ENCODE measurements at places on chromosomes 2 and 18.

DNA sequence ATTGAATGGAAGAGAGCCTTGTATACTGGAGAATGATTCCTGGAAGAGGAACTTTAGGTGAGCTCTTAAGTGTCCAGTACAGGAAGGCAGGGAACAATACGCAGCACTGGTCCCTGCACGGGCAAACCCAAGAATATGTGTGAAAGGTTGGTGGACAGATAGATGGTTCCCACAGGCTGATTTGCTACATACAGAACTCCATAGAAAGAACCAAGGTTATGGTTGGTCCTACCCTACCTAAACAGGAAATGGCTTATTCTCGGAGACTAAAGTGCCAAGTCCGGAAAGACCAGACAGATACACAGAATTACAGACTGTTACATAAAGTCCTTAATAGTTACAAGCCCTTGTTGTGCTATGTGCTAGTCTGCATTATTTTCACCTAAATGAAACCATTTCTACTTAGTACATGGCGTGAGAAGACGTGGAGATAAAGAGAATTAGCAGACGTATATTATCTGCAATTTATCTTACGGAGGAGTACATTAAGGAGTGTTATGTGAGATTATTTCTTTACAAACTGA, 1.2 kb downstream of the REV1 start:
- DNase-seq = peak; percentile 62

GRCh38 chr2:6854416-6854815, 11.3 kb downstream of the CMPK2 start:
- DNase-seq = no peak

DNA sequence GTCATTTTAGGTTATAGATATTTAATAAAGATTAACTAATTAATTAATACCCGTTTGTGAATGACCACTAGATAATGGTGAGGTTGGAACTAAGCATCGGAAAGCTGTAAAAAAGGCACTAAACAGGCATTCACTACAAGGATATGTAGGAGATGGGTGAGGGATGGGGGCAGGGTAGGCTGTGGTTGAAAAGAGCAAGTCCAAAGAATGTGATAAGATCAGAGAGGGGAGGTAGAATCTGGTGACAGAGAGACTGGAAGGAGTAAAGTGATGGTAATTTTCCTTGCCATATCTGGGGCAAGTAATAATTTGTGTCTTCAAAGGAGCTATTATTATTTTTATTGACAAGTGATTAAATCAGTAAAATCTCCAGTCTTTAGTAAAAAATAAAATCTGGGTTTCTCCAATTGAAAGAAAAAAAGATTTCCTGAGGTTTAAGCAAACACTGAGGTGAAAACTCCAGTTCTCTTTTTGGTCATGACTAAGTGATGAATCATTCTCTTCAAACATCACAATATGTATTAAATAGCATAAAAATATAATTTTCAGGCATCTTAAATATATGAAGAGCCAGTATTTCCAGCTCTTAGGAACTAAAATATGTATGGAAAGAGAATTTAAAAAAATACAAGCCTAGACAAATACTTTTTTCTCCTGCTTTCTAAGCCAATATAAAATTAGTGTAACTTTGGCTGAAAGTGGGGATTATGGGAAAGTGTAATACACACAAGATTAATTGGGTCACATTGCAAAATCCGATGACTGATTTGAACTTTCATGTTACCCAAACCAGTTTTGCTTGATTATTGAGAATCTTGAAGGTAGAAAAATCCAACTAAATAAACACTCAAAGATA, 259.1 kb upstream of the RBMS1 start:
- DNase-seq = peak; percentile 86

DNA sequence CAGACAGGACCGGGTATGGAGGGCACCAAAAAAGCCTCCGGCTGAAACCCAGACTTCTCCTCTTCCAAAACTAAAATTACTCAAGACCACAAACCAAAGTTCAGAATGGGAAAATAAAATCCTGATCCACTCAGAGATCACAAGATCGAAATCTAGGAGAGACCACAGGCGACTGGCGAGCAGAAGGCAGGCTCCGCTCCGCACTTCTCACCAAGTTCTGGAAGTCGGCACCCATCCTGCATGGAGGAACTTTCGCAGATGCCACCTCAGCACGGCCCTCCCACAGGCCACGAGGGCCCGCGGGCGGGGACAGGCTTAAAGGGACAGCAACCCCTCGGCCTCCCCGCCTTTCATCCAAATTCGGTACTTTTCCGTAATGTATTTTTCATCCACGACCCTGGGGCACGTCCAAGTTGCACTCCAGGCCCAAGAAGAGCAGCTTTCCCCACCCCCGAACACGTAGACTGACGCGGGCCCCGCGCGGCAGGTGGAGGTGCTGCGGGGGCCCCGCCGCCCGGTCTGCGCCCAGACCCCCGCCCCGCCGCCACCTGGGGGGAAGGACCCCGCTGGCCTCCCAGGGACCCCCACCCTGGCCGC, 43.7 kb downstream of the HDLBP start:
- DNase-seq = peak; percentile 83

DNA sequence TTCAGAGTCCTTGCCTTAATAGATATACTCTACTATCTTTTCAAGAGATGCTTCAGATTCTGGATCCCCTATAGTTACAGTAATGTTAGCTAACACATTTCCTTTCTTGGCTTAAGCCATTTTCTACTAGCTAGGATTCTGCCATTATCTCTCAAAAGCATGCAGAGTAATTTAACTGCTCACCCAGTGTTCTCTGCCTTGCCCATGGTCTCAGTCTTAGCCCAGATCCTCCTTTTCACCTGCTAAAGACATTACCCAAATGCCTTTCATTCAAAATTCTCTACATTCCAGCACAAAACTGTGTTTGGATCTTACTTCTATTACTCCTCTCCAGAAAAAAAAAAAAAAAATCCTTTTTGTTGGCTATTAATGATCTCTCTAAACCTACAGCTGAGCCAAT, 474.2 kb upstream of the LRRTM1 start:
- DNase-seq = no peak

DNA sequence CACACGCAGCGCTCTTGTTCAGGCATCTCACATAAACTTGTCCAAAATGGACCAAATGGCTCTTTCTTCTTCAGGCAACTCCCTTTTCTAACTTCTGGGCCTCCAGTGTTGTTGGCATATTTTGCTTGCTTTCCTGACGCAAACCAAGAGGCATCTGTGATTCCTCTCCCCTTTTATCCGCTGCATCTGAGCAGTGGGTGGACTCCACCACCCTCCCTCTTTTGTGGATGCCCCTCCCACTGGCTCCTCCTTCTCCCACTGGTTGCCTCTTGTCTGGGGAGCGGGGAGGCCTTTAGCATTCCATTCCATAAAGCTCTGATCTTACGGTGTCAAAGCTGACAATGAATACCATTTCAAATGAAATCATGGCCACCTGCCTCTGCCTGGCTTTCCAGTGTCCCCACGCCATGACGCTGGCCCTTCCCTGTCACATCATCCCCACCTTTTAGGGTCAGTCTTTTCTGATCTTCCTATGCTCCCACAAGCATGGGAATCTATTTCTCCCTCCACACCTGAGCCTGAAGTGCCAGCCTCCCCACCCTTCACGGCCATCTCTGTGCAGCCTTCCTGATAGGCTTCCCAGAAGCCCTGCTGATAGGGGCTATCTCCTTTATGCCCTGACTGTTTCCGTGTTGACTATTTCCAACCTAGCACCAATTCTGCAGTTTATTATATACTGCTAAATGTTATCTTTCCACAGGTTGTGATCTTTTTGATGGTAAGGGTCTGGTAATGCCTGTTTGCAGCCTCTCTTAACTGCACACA, 51.5 kb downstream of the RPL37A start:
- DNase-seq = no peak

GRCh38 chr2:133475610-133476009, 92.7 kb downstream of the NCKAP5 start:
- peak; percentile 84 for DNase-seq

GRCh38 chr2:241492174-241492565, 16.2 kb downstream of the STK25 start:
- DNase-seq = no peak

GRCh38 chr18:57538614-57539013, 47.9 kb downstream of the FECH start:
- DNase-seq = no peak

GRCh38 chr2:224870341-224870740, 154.2 kb upstream of the CCDC195 start:
- DNase-seq = no peak

GRCh38 chr2:236711440-236711839, 141.8 kb downstream of the ACKR3 start:
- DNase-seq = peak; percentile 92

DNA sequence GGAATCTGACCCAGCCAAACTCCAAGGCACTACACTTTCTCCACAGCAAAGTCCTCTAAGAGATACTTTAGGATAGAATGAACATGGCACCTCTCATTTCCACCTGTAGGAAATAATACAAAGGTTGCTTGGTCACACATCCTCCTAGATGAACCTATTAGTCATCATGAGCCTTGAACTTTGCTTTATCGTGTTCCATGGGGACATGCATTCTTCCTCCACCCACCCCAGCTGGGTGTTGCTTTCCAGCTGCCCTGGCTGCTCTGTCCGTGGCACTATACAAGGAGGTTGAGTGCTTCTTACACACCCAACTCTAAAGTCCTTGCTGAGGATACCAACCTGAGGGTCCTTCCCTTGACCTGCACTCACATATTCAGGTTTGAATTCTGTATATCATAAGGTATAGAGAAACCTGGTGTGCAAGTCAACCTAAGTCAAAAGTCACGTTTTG, 52.7 kb downstream of the SPRED2 start:
- DNase-seq = no peak

- DNase-seq = no peak
Observed at GRCh38 chr2:10109311-10109710, 13.2 kb upstream of the RRM2 start.

DNA sequence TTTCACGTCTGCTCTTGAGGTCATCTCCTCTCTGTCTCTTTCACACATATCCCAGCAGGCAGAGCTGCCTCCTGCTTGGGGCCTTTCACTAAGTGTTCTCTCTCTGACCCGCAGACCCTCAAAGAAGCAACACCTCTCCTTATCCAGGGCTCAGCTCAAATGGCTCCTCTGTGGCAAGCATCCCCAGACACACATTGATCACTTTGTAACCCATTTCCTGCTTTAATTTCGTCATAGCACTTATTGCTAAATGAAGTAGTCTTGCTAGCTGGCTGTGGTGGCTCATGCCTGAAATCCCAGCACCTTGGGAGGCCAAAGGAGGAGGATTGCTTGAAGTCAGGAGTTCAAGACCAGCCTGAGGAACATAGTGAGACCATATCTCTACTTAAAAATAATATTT, 41.4 kb downstream of the SGPP2 start:
- no peak for DNase-seq

DNA sequence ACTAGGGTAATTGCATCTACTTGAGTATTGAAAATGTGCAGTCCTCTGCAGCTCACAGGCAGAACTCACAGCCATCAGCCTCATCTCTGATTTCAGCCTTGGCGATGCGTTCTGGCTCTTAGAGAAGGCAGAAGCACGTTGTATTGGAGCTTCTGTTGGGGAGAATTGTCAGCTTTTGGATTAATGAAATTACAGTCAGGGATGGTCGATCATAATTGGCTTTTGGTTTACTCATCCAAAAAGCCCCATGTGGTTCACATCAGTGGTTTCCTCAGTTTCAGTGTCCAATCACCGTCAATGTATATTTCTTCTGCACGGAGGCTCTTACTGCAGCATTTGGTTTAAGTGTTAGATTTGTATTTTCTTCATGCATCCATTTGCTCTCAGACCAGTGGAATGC, 218.5 kb upstream of the SOX11 start:
- no peak for DNase-seq

GRCh38 chr2:55051026-55051866, 995 bp upstream of the RTN4 start:
- DNase-seq = peak; percentile 99

DNA sequence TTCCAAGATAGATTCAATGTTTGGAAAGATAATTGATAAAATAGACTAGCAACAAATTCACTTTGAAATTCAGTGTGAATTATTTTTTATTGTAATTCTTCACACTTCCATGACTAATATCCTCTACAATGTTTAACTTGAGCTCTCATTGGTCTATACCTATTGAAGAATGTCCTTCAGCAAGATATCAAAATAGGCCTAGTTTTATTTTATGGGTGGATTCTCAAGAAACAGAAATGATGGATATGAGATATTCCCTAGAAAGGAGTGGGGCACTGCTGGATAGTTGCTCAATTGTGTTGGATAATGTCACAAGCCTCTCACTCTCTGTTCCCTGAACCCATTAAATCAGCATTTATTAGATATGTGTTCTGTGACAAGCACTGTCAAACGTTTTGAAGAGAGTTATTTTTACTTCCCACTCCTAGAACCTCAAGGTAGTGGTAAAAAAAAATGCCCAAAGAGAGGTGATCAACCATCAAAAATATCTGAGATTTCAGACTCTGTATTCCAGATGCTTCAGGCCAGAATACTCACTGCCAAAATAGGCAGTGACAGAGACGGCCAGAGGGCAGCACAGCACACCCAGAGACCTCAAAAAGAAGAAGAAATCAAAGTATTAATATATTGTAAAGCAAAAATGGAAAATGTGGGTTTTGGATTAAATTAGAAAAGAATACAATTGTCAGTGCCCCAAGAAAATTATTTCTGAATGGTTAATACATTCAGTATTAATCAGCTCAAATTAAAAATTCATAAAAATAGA, 87.5 kb downstream of the TRIB2 start:
- DNase-seq = no peak

- DNase-seq = no peak
Observed at GRCh38 chr18:52766002-52766545, 426.1 kb downstream of the DCC start.

GRCh38 chr18:63439334-63439733, 17.1 kb upstream of the VPS4B start:
- DNase-seq = peak; percentile 78

GRCh38 chr18:363301-364085, 95.6 kb upstream of the THOC1 start:
- no peak for DNase-seq

GRCh38 chr18:13452388-13452811, 233.8 kb downstream of the LDLRAD4 start:
- DNase-seq = no peak

- DNase-seq = no peak
Observed at GRCh38 chr2:173132531-173132930, 56.9 kb downstream of the MAP3K20 start.

DNA sequence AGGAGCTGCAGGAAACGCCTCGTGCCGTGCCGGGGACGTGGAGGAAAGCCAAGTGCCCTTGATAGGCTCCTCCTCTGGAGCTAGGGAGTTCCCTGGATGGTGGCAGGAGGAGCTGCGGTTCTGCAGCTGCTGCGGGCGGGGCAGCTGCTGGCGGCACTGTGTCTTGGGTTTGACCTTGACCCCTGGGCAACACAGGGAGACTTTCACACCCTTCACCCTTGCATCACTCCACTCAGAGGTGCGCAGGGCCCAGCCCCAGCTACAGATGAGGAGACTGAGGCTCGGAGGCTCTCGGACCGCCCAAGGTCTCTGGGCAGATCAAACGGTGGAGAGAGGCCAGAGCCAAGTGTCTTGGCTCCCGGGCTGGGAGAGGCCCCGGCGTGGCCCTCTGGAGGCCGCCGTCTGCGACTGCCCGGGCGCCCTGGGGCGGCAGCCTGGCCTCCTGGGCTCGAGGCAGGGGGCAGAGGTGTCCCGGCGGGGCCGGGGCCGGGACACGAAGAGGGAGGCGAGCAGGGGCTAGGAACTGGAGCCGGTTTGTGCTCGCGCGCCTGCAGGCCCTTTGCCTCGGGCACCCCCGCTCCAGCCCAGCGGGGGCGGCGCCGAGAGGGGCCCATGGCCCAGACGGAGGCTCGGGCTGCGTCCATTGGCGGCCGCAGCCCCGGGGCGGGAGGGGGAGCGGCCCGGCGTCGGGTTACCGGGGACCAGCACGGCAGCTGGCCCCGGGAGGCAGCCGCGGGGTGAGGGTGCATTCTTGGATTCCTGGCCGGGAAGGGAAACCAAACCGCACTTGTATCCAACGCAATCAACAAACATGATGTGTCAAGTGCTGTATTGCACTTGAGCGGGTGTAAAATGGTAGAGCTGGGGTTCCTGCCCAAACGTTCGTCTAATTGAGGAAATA, 129.6 kb upstream of the SLC1A4 start:
- peak; percentile 80 for DNase-seq
